HL-60 (cell line): ENCODE measurements at places on chromosomes 3 and 15.

GRCh38 chr3:152050903-152051302, 177.5 kb downstream of the SUCNR1 start:
- no peak for DNase-seq

- DNase-seq = no peak
Observed at GRCh38 chr3:114186501-114186900, 7.6 kb upstream of the DRD3 start.

- no peak for DNase-seq
Observed at GRCh38 chr3:549636-550035, 353.1 kb downstream of the CHL1 start.

DNA sequence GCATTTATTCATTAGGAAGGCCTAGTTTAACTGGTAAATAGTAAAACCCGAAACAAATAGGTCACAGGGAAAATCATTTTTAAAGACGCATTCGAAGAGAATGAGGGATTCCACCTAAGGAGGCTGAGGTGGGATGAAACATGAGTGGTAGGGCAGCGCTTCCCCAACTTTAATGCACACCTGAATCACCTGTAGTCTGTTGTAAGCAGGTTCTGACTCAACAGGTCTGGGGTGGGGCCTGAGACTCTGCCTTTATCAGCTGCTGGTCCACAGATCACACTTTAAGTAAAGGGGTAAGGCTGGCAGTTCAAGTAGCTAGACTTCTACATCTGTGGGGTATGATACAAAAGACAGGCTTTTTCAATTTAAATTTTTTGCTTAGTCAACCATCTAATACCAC, 223.5 kb upstream of the UBE2E2 start:
- DNase-seq = no peak

GRCh38 chr15:78105476-78106241, 13.3 kb downstream of the SH2D7 start:
- DNase-seq = no peak

- DNase-seq = no peak
Observed at GRCh38 chr15:63402498-63403253, 21.0 kb upstream of the CA12 start.

DNA sequence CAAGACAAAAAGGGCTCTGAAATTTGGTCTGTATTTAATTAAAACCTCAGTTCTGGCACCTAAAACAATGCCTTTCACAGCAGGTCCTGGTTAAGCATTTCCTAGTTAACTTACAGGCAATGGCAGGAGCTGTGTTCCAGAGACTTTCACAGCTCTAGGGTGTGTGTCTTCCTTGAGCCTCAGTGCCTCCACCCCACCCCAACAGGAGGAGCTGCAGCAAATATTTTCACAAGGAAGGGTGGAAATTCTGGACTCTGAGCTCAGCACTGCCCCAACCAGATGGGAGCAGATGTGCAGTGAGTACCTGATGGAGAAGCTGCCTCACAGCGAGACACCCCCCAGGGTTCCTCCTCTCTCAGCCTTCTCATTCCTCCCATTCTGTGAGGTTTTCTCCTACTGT, 106.3 kb upstream of the SPATA12 start:
- no peak for DNase-seq

DNA sequence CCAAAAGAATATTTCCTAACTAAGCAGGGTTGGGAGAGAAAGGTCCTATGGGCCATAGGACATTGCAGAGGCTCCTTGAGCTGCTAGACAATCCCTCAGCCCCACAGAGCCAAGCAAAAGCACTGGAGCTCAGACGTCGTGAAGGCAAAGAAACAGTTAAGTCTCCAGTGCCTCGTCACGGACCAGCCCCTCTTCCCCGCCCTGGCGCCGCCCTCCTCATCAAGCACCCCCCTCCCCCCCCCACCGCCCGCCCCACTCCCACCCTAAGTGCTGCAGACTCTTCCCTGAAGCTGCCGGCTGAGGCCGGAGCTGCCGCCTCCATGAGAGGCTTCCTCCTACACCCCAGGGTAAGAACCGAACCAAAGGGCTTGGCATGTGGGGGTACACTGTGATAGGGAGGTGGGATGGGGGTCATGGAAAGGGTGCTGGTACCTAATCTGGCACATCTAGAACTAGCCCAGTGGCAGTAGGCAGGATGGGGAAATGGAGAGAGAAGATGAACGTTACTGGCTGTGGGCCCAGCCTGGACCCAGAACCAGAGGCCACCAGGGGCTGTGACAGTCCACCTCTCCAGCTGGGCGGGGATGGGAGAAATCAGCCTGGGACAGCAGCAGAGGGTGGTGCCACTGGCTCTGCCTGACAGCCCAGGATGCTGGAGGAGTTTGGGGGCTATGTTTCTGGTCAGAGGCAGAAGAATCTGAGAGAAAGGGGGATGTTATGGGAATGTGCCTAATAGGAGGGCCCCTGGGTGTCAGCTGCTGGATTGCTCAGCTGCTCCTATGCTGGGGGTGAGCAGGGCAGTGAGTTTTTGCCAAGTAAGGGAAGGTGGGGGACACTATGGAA, at the start of gene MAP1A:
TSS of gene MAP1A (plus strand) at position 255 of the 843 bp plus-strand sequence. CDS start 3,866 bp downstream, outside the sequence.
- DNase-seq = no peak

DNA sequence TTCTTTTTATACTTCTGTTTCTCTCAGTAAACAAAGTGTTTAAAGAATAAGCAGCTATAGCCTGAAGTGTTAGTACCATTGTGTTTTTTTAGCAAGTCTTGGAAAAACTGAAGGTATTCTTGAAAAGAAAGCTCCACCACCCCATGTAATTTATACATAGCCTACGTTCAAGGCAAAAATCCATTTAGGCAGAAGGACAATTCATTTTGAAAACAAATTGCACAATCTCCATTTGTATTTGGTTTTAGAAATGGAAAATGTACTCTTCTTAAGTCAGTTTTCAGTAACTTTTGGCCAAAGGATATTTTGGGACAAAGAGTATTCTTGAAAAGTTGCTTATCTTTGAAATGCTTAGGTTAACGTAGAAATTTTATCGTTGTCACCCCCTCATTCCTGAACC, 34.5 kb downstream of the PTPRG start:
- no peak for DNase-seq

GRCh38 chr15:24856397-24857390, 98.1 kb upstream of the SNRPN start:
- no peak for DNase-seq

DNA sequence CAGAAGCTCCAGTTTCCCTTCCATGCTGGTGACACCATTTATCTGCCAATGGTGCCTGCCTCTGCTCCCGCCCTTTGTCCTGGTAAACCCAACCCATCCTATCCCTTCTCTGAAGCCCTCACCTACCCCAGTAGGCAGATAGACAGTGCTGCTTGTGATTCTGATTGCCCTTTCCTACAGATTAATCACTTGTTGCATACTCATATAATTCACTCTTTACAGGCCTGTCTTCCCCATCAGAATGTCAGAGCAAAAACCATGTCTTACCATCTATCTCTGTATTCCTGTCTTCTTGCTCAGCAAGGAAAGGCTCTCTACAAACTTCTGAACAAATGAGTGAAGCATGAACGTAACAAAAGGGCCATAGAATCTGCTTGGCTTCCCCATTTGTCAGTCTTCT, 47.9 kb downstream of the MRPS25 start:
- no peak for DNase-seq

GRCh38 chr3:16884084-16884747, 539 bp upstream of the PLCL2 start:
- DNase-seq = peak; percentile 44

DNA sequence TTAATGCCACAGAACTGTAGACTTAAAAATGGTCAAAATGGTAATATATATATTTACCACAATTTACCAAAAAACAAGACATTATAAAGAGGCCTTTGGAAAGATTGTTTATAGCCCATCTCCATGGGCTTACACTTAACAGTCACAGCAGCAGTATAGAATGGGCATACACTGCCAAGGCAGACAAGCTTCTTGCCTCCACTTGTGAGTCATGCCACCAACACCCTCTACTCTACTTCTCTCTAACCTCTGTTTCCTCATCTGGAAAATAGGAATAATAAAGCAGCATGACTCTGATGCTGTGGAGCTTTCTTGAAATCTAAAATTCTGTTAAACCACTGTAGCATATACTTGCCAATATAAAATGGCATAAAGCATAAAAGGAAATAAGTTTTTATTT, 14.4 kb upstream of the GPR156 start:
- no peak for DNase-seq

GRCh38 chr3:113847664-113848461, 9.3 kb downstream of the GRAMD1C start:
- DNase-seq = no peak

GRCh38 chr15:43776101-43776717, 557 bp downstream of the ELL3 start:
- DNase-seq = no peak

DNA sequence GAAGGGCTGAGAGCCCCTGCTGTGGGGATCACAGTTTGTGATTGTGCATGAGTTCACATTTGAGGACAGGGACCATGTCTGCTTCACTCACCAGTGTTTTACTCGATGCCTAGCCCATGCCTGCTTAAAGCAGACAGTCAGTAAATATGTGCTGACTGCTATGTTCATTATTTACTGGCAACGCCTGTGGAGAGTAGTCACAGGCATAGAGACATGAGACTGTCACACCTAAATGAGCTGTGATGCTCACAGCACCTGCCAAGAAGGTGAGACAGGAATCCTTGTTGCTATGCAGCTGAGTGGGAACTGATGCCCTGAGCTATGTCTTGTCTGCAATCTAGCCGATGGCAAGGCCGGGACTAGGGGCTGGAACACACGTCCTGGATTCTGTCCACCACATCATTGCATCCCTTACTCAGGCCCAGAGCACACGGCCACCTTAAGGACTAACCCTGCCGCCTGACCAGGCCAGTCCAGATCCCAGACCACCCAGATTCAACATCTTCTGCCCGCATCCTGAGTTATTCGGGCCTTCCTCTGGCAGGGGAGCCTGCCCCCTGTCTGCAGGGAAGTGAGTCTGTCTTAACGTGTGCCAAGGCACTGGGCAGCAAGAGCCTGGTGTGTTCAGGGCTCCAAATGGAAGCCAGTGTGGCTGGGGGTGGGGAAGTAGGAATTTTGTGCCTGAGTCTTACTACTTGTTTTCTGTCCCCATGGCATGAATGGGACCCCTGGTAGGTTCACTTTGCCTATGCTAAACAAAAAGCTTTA, 44.8 kb downstream of the FGD5 start:
- no peak for DNase-seq

- DNase-seq = no peak
Observed at GRCh38 chr3:124748560-124749198, 18.4 kb downstream of the UMPS start.

- peak; percentile 51 for DNase-seq
Observed at GRCh38 chr3:48661501-48662144, 1.1 kb downstream of the CELSR3 start.

DNA sequence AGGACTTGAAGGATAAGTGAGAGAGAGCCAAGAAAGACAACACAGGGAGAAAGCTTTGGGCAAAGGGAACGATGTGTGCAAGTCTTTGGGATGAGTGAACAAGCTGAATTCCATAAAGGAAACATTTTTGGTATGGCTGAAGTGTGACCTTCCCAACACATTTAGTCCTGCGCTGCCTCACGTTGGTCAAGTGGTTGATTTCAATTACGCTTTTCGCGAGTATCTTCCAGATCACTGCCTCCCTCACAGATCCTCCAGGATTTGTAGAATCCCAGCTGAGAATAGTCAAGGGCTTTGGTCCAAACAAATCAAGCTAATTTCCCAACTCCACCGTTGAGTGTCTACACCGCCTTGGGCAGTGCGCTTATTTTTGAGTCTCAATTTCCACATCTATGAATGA, 338.4 kb upstream of the ADAMTS9 start:
- DNase-seq = no peak

- DNase-seq = no peak
Observed at GRCh38 chr15:38307861-38308641, 55.4 kb downstream of the SPRED1 start.

- DNase-seq = no peak
Observed at GRCh38 chr15:27576576-27576975, 522.5 kb downstream of the OCA2 start.

DNA sequence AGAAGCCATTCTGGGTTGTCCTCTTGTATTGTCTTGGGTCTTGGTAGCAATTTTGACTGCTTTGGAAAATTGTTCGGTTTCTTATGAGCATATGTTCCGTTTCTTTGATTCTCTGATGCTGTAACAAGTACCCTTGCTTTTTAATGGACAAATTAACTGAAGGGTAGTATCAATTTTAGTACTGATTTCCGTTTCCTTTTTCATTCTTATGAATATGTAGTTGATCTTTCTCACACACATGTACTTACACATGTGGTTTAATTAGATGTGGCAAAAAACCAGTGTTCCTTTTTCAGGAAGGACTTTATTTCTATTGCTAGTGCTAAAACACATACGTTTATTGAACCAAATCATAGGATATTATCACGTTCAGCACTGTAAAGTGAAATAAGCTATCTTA, 119.1 kb downstream of the TCF12 start:
- no peak for DNase-seq

GRCh38 chr3:172751175-172751704, 714 bp downstream of the ECT2 start:
- peak; percentile 33 for DNase-seq

- no peak for DNase-seq
Observed at GRCh38 chr3:170780955-170781354, 89.0 kb downstream of the RPL22L1 start.

- no peak for DNase-seq
Observed at GRCh38 chr15:60572541-60573421, 93.8 kb upstream of the ICE2 start.

- DNase-seq = no peak
Observed at GRCh38 chr15:85867250-85867649, 72.5 kb upstream of the KLHL25 start.

GRCh38 chr3:127167315-127168043, 25.5 kb upstream of the PRR23E start:
- DNase-seq = no peak

DNA sequence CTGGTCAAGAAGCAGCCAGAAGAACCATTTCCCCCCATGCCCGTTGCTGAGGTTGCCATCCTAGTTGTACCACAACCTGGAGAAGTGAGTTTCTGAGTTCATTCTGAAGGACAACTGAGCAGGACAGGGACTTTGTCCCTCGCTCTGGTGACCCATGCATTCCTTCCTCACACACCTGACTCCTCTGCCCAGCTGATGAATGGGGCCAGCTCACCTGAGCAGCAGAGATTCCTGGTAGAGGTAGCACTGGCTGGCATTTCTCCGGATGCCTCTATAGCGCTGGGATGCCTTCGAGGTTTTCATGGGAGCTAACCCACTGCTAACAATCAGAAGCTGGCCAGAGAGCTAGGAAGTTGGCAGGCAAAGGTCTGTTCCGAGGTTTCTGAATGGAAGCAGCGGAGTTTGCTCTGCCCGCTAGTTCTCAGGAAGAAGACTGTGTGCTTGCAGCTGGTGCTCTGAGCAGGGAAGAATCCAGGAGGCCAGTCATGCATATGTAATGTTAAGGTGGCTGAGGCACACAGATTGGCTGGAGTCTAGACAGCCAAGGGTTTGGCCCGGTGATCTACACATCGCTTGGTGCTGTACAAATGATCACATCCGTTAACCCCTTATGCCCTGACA, at the start of gene TMC3:
TSS of gene TMC3 (minus strand) at position 439 of the 621 bp plus-strand sequence. CDS start at position 303, 136 bp downstream.
- DNase-seq = no peak

- no peak for DNase-seq
Observed at GRCh38 chr15:29226436-29227208, 43.0 kb downstream of the NSMCE3 start.

- DNase-seq = no peak
Observed at GRCh38 chr3:64262574-64263114, 37.4 kb upstream of the PRICKLE2 start.

GRCh38 chr3:133701435-133702358, 40.0 kb upstream of the TOPBP1 start:
- no peak for DNase-seq

GRCh38 chr3:42668413-42668760, 14.9 kb downstream of the ZBTB47 start:
- no peak for DNase-seq
